ENCODE measurements at places on chromosomes 11 and 22. TPM values are rescaled to one million over a fixed set of nuclear protein-coding genes. Genes with fewer than 3 reads are reported as not detected.

DNA sequence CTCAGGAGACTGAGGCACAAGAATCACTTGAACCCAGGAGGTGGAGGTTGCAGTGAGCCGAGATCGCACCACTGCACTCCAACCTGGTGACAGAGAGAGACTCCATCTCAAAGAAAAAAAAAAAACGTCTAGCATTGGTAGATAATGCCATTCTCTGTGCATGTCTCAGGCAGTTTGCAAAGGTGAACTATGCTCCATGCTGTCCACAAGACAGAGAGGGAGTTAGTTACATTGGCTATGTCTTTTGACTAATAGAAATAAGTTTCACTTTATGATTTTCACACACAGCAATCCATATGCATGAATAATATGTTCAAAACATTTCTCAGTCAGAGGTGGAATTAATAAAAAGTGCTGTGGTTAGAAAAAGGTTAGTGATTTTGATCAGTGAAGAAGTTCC is 591.4 kb downstream of the ETS1 start:
- DNase-seq, result peak; percentile 11

DNA sequence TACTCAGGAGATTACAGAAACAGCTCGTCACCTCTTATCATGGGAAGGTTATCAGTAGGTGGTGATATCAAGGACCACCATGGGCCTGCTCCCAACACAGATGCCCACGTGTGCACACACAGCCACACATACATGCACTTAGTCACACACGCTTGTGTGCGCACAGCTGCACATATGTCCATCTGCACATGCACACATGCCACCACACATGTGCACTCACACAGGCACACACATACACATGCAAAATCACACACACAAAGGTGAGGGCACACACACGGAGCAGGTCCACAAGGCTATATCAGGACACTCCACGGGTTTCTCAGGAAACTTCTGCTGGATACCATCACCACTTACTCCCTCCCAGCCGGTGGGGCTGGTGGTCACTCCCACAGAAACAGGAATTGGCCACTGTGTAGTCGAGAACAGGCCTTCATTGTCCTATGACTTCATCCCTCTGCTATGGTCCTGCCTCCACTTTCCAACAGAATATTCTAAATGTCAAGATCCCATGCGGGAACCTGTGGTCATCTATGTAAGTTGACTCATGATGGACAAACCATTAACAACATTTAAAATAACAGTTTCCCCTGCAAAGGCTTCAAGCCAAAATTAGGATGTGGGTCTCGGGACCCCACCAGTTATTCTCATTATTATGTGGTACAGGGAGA is 2.2 kb downstream of the C11orf24 start:
- peak; percentile 72 for DNase-seq

GRCh38 chr11:86629045-86629706 is 43.2 kb downstream of the ME3 start:
- DNase-seq, result no peak

BLID gene
- polyA plus RNA-seq, result not detected

- DNase-seq, result no peak
Measured at GRCh38 chr11:31824879-31825837, 14.0 kb upstream of the PAX6 start.

OR6A2 gene
- polyA plus RNA-seq, result not detected

KMT2A gene
- polyA plus RNA-seq, result 15.0 TPM

ALDH3B2 gene
- 0.65 TPM for polyA plus RNA-seq

XKR3 gene
- not detected for polyA plus RNA-seq

DNA sequence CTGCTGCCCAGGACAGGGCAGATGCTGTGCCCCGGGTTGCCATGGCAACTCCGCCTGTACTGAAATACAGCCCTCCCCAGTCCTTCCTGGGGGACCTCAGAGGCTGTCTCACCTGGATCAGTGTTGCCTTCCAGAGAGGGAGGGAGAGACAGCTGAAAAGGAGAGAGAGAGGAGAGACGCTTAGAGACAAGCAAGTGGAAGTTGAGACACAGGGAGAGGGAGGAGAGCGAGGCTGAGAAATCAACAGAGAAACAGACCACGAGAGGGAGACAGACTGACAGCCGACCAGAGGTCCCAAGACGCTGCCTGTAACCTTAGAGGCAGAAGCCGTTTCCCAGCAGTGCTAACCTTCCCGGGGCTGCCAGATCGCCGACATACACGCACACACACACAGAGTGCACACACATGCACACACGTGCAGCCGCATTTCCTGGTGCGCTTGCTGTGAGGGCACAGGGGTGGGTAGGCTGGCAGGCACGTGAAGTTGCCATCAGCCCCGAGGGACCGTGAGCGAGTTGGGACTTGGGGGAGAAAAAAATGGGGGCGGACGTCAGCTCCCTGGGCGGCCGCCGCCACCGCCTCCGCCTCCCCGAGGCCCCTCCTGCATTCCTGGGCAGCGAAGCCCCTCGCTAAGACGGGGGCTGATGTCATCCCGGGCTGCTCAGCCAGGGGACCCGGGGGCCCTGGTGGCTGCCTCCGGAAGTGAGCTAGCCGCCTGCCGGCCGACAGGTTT is 88.6 kb upstream of the CRYBB3 start:
- peak; percentile 87 for DNase-seq
